ENCODE measurements at places on chromosomes 3 and 15. TPM values are rescaled to one million over a fixed set of nuclear protein-coding genes. Genes with fewer than 3 reads are reported as not detected.

Gene SLC22A14
- total RNA-seq = 0.48 TPM

Gene GOLGA6L7
- total RNA-seq = not detected

Gene MKRN2OS
- not detected for total RNA-seq

DNA sequence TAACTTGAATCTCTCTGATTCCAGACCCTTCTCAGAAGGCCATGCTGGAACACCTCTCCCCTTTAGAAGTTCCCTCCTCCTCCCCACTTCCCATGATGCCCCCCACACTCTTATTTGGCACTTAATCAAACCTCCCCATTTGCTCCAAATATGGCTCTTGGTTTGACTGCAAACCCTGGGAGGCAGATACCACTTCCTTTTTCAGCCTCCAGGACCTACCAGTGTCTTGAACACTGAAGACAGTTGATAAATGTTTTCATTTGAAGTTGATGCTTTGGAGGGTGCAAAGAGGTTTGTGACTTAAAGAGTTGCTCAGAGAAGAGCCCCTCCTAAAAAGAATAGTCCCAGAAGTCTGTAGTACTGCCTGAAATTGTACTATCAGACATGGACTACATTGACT is 61.5 kb downstream of the SEMA5B start:
- no peak for DNase-seq

DNA sequence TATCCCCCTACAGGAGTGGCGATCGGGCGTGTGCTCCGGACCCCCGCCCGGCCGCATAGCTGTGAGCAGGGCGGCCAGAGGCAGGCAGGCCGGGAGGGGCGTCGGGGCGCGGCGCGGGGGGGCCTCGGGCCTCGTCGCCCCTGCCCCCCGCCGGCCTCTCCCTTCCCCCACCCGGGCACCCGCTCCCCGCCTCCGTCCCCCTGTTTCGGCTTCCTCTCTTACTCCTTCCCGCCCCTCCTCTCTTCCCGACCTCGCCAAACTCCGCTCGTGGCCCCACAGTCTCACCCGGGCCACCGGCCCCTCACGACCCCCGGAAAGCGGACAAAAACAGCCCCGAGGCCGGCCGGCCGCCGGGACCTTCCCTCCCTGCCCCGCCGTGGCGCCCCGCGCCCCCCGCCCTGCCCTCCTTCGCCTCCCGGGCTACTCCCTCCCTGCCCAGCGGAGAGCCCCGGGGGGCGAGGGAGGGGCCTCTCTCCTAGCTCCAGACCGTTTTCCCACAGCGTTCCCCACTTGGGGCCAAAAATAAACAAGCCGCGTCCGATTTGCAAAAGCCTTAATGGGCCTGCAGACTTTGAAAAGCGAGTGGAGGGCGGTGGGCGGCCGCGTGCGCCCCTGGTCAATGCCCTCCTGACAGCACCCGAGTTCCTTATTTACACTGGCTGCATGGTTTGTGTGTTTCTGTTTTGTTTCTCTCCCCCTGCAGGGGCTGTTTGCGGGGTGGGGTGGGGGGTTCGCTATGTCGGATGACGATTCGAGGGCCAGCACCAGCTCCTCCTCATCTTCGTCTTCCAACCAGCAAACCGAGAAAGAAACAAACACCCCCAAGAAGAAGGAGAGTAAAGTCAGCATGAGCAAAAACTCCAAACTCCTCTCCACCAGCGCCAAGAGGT is 1.0 kb downstream of the UBE2E1 start:
- no peak for DNase-seq

- no peak for DNase-seq
Measured at GRCh38 chr15:76636059-76636458, 269.1 kb downstream of the SCAPER start.

GRCh38 chr15:66641485-66642315 is 60.3 kb upstream of the SMAD6 start:
- DNase-seq = no peak

DNA sequence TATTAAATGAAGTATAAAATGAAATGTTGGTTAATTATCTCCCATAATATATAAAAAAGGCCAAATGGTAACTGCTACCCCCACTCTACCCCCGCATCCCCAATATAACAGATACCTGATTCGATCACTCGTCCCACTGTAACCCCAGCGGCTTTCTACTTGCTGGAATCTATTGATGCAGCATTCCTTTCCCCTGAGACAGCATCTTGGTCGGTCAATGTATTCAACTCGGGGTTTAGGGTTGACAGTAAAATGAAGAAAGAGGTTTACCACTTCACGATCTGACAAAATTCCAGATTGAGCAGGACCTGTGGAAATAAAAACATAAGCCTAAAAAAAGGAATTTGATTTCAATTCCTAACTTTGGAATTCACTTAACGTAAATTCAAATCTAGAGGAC is 18.6 kb upstream of the C15orf40 start:
- no peak for DNase-seq

DNA sequence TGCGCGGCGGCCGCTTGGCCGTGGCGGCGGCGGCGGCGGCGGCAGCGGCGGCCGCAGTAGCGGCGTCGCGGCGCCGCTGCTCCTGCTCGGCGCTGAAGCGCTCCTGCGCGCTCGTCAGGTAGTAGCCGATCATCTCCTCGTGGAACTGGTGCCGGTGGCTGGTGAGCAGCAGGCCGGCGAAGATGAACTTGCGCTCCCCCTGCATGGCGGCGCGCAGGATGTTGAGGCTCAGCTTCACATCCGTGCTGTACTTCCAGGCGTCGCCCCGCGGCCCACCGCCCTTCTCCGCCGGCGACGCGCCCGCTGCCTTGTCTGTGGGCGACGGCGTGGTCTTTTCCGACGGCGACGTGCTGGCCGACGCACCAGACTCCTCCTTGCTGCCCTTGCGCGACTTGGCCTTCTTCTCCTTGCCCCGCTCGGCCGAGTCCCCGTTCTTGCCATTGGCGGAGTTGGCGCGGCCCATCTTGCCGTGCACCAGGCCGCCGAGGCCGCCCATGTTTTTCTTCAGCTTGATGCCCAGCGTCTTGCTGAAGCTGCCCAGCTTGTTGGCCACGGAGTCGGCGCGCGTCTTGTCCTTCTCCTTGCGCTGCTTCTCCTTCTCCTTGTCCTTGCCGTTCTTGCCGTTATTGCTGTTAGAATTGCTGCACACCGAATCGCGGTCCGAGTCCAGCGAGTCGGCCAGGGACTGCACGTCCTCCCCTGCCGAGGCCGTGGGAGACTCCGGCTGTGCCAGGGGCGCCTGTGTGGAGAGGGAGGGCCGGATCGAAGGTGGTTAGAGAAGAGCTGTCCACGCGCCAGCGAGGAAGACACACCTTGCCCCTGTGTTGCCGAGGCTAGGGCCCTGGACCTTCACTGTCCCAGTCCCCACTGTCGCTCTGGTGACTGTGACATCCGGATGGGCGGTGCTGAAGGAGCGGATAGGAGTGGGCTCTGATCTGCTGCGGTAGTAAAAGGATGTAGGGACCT is 157.6 kb downstream of the KLF13 start:
- DNase-seq = no peak

- no peak for DNase-seq
Measured at GRCh38 chr3:101518421-101518871, 5.4 kb upstream of the SENP7 start.

DNA sequence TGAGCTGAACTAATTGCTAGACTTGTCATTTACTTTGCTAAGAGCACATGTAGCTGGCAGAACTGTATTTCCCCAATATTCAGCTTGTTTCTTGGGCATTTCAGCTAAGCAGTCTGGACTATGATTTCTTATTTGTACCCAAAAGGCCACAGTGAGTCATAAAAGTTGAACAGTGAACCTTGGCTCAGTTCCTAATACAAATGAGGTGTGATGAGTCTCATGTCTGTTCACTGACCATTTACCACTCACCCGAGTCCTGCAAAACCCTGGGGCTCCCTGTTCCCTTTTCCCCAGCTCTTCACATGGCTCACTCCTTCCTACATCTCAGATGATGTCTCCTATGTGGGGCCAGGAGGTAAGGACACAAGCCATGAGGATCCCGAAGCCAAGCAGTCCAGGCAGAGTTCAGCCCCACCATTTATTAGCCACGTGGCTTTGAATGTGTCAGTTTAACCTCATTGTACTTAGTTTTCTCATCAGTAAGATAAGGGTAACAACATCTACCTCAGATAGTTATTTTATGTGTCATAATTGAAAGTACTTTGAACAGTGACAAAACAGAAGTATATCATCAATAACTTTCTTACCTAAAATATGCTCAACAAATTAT is 239.3 kb downstream of the IL5RA start:
- DNase-seq = no peak

- DNase-seq = no peak
Measured at GRCh38 chr15:74511583-74511982, 29.4 kb upstream of the ARID3B start.

DNA sequence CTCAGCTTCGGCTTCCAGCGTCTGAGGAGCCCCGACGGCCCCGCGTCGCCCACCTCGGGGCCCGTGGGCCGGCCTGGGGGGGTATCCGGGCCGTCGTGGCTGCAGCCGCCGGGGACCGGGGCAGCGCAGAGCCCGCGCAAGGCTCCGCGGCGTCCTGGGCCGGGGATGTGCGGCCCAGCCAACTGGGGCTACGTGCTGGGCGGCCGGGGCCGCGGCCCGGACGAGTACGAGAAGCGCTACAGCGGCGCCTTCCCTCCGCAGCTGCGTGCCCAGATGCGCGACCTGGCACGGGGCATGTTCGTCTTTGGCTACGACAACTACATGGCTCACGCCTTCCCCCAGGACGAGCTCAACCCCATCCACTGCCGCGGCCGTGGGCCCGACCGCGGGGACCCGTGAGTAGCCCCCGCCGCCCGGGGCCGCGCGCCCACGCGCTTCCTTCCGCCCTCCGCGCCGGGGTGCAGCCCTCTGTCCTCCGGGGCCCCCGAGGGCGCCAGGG is 462 bp downstream of the EDEM1 start:
- no peak for DNase-seq

- no peak for DNase-seq
Measured at GRCh38 chr3:43153216-43154083, 47.6 kb upstream of the POMGNT2 start.

DNA sequence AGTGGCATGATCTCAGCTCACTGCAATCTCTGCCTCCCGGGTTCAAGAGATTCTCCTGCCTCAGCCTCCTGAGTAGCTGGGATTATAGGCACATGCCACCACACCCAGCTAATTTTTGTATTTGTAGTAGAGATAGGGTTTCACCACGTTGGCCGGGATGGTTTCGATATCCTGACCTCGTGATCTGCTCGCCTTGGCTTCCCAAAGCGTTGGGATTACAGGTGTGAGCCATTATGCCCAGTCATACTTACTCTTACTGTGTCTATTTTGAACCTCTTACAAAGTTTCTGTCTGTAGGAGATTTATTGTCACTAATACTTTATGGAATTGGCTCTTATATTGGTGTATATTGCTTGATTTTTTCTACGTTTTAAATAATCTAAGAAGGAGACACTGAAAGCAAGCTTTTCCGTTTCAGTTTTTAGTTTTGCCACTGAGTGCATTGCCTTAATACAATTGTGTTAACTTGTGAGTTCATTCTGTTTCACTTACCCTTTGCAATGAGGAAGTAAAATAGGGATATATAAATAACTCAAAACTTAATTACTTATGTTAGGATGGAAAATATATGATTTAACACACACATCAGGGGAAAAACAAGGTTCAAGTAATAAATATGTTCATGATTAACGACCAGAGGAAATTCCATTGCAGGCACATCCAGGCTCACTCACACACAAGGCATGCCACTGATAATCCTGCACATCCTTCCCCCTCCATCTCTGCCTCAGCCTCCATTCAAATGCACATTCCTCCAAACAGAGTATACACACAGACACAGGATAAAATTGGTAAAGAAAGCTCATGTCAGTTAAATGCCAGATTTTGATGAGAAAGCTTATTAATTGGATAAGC is 279.3 kb upstream of the RASGRP1 start:
- DNase-seq = no peak

DNA sequence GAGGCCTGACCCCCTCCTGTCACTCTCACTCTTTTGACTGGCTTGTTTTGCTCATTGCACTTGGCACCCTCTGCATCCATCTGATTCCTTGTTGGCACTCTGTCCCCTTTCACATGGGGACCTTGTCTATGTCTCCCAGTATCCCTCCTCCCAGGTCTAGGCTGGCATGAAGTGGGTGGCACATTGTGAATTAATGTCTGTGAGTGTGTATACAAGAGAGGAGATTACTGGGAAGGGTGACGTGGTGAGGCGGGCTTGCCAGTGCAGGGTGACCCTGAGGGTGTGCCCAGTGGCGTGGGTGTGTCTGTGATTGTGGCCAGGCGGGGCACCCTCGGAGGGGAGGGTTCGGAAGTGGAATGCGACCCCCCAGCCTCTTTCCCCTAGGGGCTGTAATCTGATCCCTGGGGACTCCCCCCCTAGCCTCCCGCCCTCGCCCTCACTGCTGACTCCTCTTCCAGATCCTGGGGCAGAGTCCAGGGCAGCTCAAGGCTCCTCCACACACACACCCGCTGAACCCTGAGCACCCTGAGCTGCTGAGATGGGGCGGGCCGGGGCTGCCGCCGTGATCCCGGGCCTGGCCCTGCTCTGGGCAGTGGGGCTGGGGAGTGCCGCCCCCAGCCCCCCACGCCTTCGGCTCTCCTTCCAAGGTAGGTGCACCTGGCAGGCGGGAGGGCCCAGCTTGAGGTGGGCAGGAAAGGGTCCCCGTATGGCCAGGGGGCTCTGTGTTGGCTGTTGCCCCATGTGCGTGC is at the start of gene SEMA3B:
Gene SEMA3B (plus strand): TSS at position 445 of the 749 bp plus-strand sequence. CDS start 94 bp downstream, at position 539.
- DNase-seq = no peak

- peak; percentile 39 for DNase-seq
Measured at GRCh38 chr15:70559265-70560239, 203.8 kb downstream of the UACA start.
